Uterus (tissue), 4 donors: ENCODE measurements at places on chromosomes 5 and 9. TPM values are rescaled to one million over a fixed set of nuclear protein-coding genes. Genes with fewer than 3 reads are reported as not detected.

- DNase-seq, result no peak
Measured at GRCh38 chr9:117282541-117282940, 132.3 kb downstream of the ASTN2 start.

GRCh38 chr9:112493393-112494137, 6.9 kb downstream of the KIAA1958 start:
- no peak for DNase-seq

GRCh38 chr9:27722866-27723265, 149.6 kb upstream of the C9orf72 start:
- DNase-seq, result no peak

DNA sequence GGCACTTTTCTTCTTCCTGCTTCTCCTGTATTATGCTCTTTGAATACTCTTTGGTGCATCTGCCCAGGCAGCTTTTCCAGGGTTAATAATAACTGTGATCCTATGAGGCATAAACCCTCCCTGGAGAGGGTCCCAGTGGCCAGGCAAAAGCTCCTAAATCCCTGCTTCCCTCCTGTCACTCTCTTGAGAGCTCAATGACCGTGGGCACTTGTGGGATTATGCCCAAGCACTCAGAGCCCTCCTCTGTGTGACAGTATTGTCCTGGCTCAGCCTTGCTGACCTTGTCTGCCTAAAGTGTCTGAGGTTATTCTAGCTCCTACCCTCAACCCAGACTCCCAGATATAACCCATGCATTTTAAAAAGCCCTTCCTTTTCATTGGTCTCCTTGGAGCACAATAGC, 51.9 kb downstream of the GALNT10 start:
- DNase-seq, result no peak

The FBN2 gene
- 1.0 TPM for total RNA-seq
